ENCODE measurements at places on chromosomes 5 and 9.

DNA sequence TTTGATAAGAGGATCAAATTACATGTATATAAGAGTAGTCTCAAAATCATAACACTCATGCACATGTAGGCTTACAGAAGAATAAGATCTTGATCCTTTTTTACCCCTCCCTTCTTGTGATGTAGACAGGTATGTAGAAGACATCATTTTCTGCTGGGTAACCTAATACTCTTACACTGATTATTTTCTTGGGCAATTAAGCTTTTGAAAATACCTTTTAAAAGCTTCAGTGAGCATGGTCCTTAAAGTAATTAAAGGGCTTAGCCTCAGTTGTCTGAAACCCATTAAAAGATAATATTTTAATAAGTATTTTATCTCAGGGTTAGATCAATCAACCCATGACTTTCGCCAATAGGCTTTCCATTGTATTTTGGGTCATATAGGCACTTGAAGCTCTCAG lies 50.6 kb downstream of the ALDH1A1 start:
- no peak for DNase-seq

DNA sequence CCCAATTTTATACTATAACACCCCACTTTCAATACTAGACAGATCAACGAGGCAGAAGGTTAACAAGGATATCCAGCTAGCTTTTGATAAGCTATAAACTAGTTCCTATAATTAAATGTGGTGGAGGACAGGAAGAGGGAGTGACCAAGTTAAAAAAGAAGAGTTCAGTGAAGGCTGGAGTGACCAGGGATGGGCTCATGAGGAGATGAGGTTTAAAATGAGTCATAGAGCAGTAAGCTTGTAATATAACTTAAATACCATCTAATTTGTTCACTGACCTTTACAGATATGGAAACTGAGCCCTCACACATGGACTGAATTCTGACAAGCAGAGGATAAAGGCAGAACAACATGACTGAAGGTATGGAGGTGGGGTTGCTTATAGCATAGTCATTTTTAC lies 284.5 kb downstream of the SPATA31D1 start:
- DNase-seq, result no peak

GRCh38 chr5:87246061-87246460 lies 21.6 kb upstream of the RASA1 start:
- no peak for DNase-seq

- no peak for DNase-seq
These were observed 173.6 kb downstream of the GADD45G start for GRCh38 chr9:89778100-89779090.

DNA sequence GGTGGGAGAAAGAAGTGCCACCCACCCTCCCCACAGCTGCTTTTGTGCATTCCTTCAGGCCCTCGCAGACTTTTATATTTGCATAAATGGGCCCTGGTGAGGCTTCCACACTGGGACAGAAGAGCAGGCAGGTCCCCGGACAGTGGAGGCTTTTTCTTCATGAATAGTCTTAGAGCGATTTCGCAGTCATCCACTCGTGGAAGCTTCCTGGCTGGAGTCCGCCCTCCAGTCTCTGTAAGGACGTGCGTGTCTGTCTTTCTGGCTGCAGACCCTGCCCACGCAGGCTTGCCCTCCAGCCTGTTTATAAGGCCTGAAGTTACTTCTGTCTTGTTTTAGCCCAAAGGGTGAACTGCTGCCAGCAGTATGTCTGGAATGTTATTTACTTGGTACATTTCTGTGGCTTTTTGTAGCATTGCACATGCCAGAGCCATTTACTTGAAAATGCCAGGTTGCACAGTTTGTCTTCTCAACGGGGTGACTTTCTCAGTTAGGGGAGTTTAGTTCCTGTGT lies 195.7 kb downstream of the AOPEP start:
- DNase-seq, result no peak

Measured in cerebellar nuclear complex (tissue), 1 donor.